ENCODE measurements at places on chromosomes 5 and 9.

- DNase-seq, result no peak
Observed at GRCh38 chr9:128148509-128149000, 698 bp upstream of the LCN2 start.

DNA sequence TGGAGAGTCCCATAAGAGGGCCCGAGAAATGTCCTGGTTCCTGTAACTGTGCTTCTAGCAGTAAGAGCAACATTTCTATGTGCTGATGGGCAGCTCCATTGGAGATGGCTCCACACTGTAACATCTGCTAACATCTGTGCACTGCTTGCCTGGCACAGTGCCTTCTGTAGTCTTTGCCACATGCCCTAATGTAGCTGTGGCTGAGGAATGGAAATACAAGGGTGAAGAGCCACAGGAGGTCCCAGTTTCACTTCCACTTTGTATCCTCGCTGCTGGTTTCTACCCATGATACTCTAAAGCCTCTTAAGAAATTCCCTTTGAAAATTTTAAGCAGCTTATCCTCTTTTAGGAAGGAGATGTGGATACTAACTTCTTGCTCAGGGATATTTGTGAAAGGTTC lies 97.4 kb downstream of the HOMER1 start:
- no peak for DNase-seq

DNA sequence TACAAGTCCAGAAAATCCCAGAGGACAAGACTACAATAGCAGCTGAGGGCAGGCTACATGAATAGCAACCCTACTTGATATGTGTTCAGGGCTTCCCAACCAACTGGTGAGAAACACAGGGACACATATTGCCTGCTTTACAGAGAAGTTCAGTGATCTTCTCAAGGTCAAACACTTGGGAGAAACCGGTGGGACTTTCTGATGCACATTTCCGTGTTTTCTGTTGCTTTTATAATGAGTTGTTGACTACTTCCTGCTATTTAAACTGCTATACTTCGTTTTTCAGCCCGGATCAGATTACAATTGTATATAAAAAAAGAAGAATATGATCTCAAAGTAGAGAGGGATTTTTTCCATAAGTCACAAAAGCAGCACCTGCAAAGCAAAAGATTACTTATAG lies 175.1 kb downstream of the SNX18 start:
- no peak for DNase-seq

GRCh38 chr9:120715389-120715924 lies 1.2 kb upstream of the MEGF9 start:
- DNase-seq, result no peak

Data from stimulated activated CD4-positive, alpha-beta T cell treated with anti-CD3 and anti-CD28 coated beads, Interleukin-15, amount 100 ng/mL, for 1 hour (primary cell).